ENCODE measurements at places on chromosomes 2 and 18.

- no peak for DNase-seq
Observed at GRCh38 chr2:142153601-142154000, 22.8 kb upstream of the LRP1B start.

DNA sequence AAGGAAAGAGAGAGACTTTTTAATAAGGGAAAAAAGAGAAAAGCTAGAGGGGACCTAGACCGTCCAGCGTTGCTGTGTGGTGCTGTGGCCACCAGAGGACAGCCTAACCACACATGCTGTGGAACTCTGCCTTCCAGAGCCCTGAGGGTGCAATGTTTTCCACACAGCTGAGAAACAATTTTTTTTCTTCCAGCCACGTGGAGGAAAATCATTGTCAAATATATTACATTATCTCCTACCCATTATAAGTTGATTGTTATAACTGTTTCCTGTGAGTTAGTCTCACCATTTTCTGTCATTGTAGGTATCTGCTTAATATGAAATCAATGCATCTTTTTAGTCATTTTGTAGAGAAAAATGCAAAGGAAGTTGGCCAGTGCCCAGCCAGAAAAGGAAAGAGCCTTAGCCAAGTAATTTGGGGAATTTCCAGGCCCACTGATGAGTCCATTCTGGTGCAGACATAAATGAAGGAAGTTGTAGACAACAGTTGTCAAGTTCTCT lies 5.9 kb upstream of the MRPL19 start:
- peak; percentile 41 for DNase-seq

- DNase-seq, result no peak
Observed at GRCh38 chr2:241458687-241459086, 49.7 kb downstream of the STK25 start.

- no peak for DNase-seq
Observed at GRCh38 chr2:120421126-120421829, 75.3 kb downstream of the INHBB start.

DNA sequence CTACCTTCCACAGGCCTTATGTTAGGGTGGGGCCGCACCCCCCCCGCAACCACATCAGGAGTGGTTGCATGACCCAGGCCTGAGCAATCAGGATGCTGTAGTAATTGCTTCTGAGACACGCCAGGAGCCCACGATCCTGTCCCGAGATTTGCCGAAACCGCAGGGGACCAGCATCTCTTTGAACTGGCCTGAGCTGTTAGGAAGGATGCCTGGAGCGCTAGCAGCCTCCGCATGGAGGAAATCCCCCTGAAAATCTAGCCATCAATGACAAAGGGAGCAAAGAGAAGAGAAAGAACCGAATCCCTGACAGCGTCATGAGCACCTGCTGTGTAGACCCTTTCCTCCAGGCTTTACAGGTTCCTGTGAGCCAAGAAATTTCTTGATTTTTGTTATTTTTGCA lies 8.7 kb upstream of the TEX44 start:
- no peak for DNase-seq

DNA sequence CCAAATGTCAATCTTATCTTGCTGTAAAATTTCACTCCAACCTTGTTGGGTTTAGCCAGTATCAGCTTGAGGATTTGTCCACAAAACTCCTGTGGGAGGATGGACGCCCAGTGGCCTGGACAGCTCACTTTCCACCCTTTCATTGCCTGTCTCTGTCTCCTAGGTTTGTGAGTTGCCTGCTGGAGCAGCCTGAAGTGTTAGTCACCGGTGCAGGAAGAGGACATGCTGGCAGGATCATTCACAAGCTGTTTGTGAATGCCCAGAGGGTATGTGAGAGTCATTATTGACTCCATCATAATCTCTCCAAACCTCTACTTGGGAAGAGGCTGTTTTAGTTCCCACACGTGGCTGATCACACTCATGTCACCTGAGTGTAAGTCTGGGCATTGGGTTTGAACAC lies 112.3 kb downstream of the RAB3GAP1 start:
- no peak for DNase-seq

DNA sequence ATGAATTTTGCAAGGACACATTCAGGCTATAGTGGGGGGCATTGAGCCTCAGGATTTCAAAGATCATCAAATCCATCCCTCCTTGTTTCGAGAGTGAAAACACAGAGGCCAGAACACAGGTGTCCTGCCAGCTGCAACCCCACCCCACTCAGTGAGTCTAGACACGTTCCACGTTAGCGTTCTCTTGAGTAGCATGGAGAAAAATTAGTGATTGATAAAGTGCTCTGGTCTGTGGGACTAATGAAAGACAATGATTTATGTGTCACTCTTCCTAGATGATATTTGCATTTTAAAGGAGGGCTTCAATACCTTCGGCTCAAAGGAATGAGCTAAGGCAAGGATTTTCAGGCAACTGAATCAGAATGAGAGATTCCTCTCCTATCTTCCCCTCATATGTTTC lies 43.8 kb downstream of the SLC4A3 start:
- DNase-seq, result no peak

DNA sequence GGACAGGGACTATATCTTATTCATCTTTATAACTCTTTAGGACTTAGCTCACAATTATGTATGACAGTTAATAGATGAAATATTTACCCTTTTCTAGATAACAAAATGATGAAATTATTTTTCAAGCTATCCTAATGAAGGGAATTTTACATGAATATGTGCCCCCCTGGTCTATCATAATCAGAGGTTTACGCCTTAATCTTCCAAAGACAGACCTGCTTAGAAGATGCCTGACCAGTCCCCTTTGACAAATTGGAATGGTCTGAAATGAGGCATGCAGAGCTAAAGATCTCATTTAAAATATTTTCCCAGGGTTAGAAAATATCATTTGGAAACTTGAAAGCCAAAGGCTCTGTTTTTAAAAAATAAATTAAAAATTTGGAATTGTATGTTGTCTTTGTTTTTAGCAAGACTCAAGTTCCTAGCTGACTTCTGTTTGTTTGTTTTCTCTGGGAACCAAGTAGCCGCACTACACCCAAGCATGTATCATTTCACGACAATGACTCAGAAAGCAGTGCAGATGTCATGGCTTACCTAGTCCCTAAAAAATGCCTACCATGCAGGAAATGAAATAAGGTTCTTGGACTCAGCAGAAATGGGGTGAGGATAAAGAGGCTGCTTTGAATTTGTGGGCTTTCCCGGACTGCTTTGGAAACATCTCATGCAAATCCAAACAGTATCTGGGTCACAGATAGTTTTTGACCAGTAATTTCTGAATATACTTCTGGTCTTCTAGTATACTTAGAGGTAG lies 162.1 kb downstream of the ZEB2 start:
- no peak for DNase-seq

DNA sequence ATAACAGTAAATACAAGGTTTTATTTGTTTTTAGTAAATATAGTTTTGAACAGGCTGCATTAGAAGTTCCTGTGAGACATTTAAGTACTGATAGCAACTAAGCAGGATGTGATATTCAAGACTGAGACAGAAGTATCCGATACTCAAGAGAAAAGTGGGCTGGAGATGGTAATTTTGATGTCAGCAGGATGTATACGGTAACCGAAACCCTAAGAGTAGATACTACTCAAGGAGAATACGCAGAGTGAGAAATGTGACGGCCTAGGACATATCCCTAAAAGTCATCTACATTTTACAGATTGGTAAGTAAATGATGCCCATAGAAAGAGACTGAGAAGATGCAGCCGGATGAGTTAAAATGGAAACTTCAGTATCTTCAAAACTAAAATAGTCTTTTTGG lies 115.4 kb downstream of the GORASP2 start:
- no peak for DNase-seq

DNA sequence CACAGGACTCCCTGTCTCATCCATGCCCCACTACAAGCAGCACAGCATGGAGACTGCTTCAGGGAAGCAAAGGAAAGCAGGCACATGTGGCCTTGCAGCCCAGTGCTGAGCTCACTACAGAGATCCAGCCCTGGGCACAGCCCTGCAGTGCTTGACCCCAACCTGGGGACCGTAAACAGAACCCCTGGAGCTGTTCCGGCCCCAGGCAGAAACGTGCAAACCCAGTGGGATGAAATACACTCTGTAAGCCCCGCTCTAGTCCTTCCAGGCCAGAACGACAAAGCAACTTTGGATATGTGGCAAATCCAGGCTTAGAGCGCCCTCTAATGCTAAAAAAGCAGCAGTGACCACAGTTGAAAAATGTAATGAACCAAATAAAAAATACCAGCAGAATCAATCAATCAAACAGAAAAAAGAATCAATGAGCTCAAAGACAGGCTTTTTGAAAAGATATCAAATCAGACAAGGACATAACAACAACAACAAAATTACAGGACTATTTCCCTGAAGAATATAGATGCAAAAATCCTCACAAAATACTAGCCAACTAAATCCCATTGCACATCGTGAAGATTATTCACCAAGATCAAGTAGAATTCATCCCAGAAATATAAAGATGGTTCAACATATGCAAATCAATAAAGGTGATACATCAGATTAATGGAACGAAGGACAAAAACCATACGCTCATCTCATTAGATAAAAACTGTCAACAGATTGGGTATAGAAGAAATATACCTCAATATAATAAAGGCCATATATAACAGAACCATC lies 45.6 kb downstream of the ZNF519 start:
- DNase-seq, result no peak

DNA sequence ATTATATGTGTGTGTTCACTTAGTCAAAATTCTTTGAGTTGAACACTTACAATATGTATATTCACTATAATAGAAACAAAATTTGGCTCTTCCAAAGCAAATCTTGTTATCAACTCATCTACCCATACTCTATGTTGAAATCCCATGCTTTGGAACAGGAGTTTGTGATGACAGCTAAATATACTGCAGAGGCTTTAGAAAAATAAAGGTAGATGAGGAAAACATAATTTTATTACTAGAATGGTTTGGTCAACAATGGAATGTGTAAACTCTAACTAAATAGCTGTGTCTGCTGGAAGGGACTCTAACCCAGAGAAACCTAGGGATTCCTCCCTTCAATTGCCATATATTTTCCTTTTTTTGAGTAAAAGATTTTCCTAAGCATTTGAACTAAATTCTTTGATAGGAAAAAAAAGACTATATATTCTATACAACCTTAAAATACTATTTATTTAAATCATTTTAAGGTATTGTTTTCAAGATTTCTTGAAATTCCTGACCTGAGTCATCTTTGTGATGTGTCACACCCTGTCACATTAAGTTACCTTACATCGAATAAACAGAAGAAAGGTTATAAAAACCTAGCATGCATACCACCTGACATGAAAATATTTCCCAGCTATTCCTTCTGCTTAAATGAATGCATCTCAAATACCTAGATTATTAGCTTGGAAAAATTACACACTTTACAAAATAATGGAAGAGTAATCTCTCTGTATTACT lies 175.5 kb downstream of the OTX1 start:
- DNase-seq, result no peak

All from stimulated activated CD4-positive, alpha-beta T cell treated with anti-CD3 and anti-CD28 coated beads, Interleukin-12 subunit alpha, Interleukin-12 subunit beta, amount 100 ng/mL, for 48 hours (primary cell).